DMS53 (cell line): ENCODE measurements at places on chromosomes 1 and 21.

DNA sequence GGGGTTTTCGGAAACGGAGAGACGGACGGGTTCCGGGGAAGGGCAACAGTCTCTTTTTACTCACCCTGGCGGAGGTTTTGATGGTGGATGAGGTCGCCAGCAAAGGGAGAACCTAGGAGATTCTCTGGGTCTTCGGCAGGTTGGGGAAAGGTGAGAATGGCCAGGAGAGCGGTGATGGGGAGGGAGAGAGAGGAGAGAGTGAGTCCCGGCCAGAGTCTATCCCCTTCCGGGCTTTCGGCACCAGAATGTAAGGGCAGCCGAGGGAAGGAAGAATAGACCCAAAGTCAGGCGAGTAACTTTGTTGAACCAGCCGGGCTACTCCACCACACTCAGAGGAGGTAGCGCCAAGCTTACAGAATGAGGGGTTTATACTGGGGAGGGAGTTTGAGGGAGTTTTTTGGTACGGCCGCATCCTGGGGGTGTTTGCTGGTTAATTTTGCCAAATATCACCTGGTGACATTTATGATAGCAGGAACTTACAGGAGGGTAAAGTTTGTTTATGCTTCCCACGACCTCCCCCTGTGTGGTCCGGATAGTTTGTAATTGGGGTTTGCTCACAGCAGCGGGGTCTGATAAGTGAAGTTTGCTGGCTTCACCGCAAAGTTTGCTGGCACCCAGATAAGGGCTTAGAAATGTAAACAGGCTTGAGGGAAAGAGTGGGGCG, 141.1 kb upstream of the ETV3 start:
- DNase-seq = no peak

GRCh38 chr1:241817331-241817792, 30.6 kb upstream of the EXO1 start:
- DNase-seq = peak; percentile 10

DNA sequence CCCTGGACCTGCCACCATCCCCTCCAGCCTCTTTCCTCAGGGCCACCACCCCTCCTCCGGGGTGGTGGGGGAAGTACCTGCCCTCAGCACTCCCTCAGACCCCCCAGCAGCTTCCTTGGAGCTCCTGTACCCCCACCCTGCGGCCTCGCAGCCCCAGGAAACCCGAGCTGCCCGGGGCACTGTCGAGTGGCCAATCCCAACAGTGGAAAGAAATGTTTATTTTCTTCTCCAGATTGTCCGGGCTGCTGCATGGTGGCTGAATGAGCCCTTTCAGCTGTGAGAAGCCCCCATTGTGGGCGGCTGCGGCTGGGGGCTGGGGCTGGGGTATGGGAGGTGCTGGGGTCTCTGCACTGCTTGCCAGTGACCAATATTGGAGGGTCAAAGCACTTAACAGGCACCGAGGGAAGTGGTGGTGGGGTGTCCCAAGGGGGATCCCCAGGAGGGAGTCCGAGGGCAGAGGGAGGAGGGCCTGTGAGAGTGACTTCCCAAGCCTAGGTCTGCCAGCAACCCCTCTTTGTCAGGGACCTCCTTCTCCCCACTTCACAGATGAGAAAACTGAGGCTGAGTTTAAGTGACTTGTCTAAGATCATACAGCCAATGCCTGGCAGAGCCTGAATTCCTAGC, 25.2 kb downstream of the RUNX3 start:
- DNase-seq = no peak

GRCh38 chr1:67532452-67533216, 102.4 kb upstream of the SERBP1 start:
- peak; percentile 98 for DNase-seq

DNA sequence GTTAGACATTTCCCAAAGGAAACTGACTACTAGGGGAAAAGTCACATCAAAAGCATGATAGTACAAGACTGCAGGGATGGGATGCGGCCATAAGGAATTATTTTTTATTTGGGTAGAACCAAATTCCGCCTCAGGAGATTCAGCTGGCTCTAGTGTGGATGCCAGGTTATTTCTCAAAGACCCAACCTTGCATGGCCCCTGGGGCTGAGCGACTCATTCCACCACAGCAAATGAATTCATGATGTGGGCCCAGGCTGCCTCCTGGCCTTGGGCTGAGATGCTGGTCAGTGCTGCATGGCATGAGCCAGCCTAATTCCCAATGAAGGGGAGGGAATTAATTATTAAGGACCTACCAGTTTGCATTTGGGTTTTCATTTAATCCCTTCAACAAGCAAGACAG, 11.8 kb downstream of the TMEM35B start:
- DNase-seq = no peak

- DNase-seq = peak; percentile 84
Observed at GRCh38 chr1:22139066-22139594, 3.8 kb downstream of the WNT4 start.

- peak; percentile 80 for DNase-seq
Observed at GRCh38 chr1:154998818-154999570, 3.6 kb upstream of the ZBTB7B start.

GRCh38 chr1:109138358-109138757, 24.4 kb downstream of the ELAPOR1 start:
- no peak for DNase-seq

- DNase-seq = peak; percentile 93
Observed at GRCh38 chr1:15352128-15352957, 57.3 kb upstream of the EFHD2 start.

DNA sequence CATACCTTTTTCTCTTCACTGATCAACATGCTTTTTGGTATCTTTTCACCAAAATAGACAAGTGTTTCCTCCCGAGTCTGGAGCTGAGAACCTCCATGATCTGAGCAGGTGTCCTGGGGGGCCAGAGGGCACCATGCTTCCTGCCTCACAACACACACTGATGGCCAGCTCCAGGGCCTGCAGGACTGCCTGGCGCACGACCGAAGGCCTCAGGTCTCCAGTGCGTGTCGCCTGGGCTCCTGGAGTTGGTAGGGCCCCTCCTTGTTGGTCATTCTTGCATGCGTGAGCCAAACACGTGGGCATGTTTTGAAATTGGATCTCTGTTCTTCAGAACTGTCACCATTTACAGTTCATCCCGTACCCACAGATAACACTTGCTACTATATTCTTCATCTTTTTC, 64.4 kb downstream of the SLC37A1 start:
- DNase-seq = no peak

- no peak for DNase-seq
Observed at GRCh38 chr1:37290718-37291117, 183.7 kb upstream of the ZC3H12A start.

- no peak for DNase-seq
Observed at GRCh38 chr1:201221201-201221846, 30.7 kb downstream of the IGFN1 start.

DNA sequence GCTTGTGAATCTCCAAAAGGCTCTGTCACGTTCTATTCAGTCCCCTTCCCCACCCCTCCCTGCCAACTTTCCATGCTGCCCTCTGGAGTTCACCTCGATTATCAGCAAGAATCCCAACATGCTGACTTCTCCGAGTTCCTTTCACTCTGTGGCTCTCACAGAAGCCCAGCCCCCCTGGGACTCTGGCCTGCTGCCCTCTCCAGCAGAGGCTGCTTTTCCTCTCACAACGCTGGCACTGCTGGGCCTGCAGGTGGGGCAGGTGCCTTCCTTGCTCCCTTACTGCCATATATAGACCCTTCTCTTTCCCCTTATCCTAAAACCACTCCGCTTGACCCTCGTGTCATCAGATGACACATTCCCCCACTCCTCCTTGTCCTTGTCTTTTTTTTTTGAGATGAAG, 10.2 kb upstream of the RNF186 start:
- no peak for DNase-seq

- no peak for DNase-seq
Observed at GRCh38 chr1:27403931-27404330, 11.5 kb downstream of the GPR3 start.

- peak; percentile 12 for DNase-seq
Observed at GRCh38 chr1:97245682-97246081, 524.1 kb downstream of the PTBP2 start.

DNA sequence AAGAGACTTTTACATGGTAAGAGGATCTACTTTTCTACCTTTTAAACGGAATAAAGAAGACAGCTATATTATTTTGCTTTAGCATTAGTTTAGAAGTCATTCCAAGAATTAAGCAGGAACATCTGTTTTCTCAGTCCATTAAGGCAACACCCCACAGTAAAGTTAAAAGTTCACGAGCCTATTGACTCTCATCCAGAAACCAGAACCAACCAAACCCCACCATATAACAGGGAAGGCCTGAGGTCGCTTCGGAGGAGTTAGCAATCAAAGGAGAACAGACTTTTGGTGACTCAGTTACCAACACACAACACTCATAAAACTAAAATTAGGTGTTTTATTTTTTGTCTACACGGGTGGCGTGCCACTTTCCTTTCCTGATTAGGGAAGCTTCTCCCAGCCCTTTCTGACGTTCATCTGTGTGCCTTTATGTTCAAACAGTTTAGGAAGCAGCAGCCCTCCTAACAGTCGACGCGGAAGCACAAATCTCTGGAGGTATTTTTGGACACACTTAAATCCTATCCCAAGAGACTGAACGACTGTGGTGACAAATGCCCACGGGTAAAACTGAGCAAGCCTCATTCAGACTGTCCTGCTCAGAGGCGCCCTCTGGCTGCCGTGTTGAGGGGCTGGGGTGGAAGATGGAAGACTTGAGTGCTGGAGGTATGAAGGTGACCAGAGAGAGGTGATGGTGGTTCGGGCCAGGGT, 8.6 kb upstream of the PLA2G2C start:
- DNase-seq = peak; percentile 76

GRCh38 chr1:174534789-174535188, 87.0 kb downstream of the GPR52 start:
- no peak for DNase-seq

DNA sequence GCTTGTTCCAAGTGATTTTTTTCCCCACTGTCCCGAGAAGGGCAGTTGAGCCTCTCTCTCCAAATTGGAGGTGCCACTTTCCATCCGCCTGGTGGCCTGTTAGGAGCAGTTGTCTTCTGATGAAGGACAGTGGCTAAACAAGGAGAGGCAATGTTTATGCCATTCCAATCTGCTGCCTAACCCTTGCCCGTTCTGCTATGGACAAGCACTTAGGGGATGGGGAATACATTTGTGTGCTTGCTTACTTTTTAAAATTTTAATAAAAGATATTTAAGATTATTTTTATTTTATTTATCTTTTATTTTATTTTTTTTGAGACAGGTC, 12.0 kb downstream of the COQ8A start:
- DNase-seq = no peak

- DNase-seq = peak; percentile 45
Observed at GRCh38 chr1:40183055-40183710, 22.0 kb downstream of the RLF start.

- peak; percentile 72 for DNase-seq
Observed at GRCh38 chr1:76075877-76076276, 1.3 kb downstream of the ST6GALNAC3 start.

DNA sequence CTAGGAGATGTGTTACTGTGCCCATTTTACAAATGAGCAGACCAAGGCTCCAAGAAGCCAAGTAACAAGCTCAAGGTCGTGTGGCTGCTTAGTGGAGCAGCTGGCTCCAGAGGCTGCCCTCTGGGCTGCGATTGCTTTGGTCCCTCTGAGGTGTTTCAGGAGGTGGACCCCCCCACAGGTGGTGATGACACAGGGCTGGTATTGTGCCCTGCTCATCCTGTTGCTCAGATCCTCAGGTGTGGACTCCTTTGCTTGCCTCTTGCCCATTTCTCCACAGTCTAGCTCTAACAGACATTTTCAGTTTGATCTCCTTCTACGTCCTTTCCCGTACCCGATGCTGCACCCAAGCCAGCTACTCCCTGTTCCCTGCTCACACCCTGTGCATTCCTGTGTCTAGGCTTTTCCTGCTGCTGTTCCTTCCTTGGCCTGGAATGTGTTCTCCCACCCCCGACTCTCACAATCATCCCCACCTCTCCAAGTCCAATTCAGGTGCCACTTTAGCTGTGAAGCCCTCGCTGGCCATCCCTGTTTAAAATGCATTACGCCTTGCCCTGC, 28.1 kb upstream of the GRHL3 start:
- no peak for DNase-seq

- DNase-seq = peak; percentile 88
Observed at GRCh38 chr1:11681071-11681771, at the start of gene MAD2L2. MAD2L2 (minus strand) TSS chr1:11681148; CDS start chr1:11680601, 547 bp downstream.

DNA sequence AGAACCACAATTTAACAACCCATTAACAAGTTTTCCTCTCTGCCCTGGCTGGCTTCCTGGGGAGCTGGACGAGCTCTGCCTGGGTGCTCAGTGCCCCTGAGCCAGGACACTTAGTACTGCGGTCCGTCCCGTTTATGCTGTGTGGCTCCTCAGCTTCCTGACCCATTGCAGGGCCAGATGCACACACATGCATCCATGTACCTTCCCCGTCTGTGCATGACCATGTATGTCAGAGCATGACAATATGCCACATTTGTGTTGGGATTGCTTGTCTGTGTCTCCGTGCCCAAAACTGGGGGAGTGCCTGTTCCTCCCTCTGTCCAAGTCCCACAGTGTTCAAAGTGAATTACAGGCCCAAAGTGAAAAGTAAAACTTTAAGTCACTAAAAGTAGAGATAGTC, 9.7 kb upstream of the TFF3 start:
- DNase-seq = no peak

- DNase-seq = peak; percentile 70
Observed at GRCh38 chr1:1419813-1420653, 1.0 kb downstream of the ANKRD65 start.

DNA sequence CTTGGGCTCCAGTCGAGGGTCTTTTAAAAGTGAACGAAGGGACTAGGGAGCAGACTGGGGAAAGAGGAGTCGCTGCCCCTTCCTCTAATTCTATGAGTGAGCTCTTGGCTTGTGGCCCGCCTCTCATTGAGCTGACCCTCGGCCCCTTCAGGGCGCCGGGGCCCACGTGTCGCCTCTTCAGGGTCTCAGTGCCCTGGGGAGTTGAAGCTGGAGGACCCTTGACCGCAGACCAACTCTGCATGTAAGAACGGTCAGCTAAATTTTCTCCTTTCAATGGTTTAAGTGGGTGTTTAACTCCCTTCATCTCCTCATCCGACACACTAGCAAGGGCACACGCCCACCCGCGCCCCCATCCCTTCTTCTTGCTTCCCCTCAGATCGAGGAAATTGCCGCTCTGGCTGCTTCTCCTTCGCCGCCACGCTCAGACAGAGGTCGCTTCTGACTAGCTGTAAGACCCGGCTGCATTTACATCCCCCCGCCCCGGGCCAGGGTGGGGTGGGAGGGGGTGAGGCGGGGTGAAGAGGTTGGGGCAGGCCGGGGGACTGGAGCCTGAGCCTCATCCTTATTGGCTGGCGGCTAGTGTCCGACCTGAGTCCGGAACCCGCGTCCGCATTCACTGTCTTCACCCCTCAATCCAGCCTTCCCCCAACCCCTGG, 10.9 kb downstream of the NR5A2 start:
- DNase-seq = no peak

GRCh38 chr1:118896416-118896815, 91.7 kb downstream of the TBX15 start:
- no peak for DNase-seq
